ENCODE measurements at places on chromosomes 5 and 9. TPM values are rescaled to one million over a fixed set of nuclear protein-coding genes. Genes with fewer than 3 reads are reported as not detected.

Gene MROH2B
- not detected for total RNA-seq

Gene PHF19
- total RNA-seq: 35.5 TPM

Gene IFNA14
- total RNA-seq: not detected

Gene CSF2
- not detected for total RNA-seq

Gene TMEFF1
- 36.9 TPM for total RNA-seq

Gene CCL21
- not detected for total RNA-seq

Gene GPSM1
- total RNA-seq: 17.3 TPM

Gene HSDL2
- total RNA-seq: 30.0 TPM

All from H7 (cell line).